ENCODE measurements at places on chromosomes 6 and 20.

GRCh38 chr6:121873595-121873994 is 438.1 kb downstream of the GJA1 start:
- no peak for DNase-seq

DNA sequence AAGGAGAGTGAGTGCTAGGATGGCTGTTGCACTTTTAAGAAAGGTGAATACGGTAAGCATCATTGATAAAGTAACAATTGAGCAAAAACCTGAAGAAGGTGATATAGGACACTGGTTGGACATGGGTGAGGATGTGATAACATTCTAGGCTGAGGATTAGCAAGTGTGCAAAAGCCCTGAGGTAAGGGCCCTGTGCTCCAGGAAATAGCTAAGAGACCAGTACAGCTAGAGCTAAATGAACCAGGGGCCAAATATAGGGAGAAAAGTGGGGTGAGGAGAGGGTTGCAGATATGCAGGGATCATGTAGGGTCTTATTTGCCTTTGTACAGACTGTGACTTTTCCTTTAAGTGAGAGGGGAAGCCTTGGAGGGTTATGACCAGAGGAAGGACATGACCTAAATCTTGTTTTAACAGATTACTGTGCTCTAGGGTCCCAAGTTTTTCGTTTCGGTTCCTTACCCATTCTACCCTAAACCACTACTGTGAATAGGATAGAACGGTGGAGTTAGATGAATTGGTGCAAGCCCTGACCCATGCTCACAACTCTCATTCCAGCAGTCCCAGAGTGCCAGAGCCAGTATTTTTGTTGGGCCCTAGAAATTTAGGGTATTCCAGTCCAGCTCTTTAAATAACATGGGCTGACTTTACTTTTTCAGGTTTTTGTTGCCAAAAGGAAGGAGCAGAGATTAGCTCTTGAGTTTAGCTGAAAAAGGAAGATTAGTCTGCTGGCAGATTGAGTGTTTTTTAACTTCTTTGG is 10.7 kb downstream of the MAPK14 start:
- DNase-seq, result no peak

GRCh38 chr6:96610019-96610418 is 47.1 kb downstream of the FHL5 start:
- no peak for DNase-seq

GRCh38 chr6:24534329-24534728 is 39.6 kb downstream of the ALDH5A1 start:
- no peak for DNase-seq

- DNase-seq, result no peak
Measured at GRCh38 chr20:25669826-25670422, 26.7 kb downstream of the ZNF337 start.
